ENCODE measurements at places on chromosomes 4 and X.

GRCh38 chrX:126900937-126901336 lies 81.4 kb downstream of the PRR32 start:
- DNase-seq = no peak

- no peak for DNase-seq
Observed at GRCh38 chr4:124449881-124450280, 262.7 kb downstream of the ANKRD50 start.

GRCh38 chrX:77658886-77659285 lies 127.1 kb downstream of the ATRX start:
- no peak for DNase-seq

GRCh38 chr4:156303708-156304107 lies 350.0 kb upstream of the CTSO start:
- DNase-seq = no peak

GRCh38 chrX:151722241-151722846 lies 6.5 kb downstream of the FATE1 start:
- peak; percentile 80 for DNase-seq

GRCh38 chrX:701673-702072 lies 71.1 kb downstream of the SHOX start:
- no peak for DNase-seq

DNA sequence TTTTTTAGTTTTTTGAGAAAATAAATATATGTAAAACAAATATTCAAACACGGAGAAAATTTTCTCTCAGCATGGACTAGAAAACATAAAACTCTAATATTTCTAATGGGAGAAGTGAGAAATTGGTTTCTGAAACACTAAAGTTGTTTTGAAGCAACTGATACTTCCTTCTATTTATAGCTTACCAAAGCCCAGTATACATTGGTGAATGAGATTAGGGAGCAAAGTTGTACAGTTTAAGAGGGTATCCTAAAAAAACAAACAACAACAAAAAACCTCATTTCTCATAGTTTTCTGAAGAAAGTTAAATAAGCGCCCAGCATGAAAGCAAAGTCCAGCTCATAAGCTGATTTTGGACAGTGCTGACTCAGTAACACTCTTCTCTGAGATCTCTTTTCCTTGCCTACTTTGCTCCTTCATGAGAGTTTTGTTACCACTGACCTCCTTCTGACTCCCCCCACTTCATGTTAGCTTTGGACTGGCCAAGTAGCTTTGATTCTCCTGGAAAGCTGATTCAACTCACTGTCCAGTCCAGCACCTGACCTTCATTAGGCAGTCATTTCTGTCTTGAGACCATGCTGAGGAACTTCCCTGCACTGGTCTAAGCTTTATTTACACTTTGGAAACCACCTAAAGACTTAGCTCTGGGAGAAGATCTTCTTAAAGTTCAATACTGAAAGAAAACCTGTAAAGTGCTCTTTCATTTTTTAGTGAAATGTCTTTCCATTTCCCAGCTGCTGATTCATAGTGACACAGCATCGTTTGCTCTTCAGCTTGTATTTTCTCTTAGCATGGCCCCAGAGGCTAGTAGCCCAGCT lies 21.8 kb upstream of the P2RY10 start:
- no peak for DNase-seq

GRCh38 chr4:110195561-110196205 lies 2.7 kb downstream of the ELOVL6 start:
- no peak for DNase-seq

DNA sequence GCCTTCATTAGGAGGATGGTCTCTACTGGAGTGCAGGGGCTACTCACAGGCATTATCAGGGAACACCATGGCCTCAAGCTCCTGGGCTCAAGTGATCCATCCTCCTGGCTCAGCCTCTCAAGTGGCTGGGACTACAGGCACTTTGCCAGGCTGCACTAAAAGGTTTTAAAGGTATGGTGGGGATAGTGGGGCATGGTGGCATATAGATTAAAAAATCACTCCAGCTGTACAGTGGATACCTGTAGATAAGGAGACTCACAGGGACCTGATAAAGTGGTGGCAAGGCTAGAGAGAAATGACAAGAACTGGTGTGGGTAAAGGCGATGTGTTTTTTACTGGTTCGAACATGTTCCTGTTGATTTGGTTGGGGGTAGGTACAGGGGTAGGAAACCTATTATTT lies 5.9 kb downstream of the ZAR1 start:
- no peak for DNase-seq

GRCh38 chr4:129240816-129241215 lies 144.9 kb downstream of the C4orf33 start:
- DNase-seq = no peak

DNA sequence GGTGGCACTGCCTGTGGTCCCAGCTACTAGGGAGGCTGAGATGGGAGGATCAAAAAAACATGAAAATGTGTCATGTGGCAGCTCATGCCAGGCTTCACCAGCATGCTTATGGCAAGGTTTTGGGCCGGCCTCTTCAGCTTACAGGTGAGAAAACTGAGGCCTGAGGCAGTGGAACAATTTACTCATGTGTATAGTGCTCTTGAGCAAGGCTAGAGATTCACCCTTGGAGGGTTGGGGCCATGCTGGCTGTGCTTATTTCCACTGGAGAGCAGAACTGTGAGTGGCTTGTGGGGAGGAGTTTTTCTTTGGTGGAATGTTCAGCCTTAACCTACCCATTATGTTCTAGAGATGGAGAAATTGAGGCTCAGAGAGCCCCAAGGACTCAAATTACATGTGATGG lies 31.8 kb downstream of the NSD2 start:
- DNase-seq = no peak

DNA sequence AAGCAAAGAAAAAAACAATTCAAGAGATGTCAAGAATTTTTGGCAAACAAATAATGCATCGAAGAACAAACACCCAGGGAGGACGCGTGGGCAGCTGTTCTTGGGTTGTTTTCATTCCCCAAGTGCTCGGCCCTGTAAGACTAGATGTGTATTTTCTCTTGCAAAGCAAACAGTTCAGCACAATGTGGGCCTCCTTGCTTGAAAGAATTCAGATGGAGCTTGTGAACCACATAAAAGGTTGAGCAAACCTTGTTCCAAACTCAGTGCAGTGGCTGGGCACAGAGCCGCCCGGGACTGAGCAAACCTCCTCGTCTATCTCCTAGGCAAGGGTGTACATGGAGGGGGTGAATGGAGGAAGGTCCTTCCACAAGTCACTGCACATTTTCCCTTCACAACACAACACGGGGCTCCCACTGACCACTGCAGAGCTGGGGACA lies 82.4 kb downstream of the HTRA3 start:
- no peak for DNase-seq

- no peak for DNase-seq
Observed at GRCh38 chr4:153143527-153144348, 60.5 kb upstream of the TRIM2 start.

DNA sequence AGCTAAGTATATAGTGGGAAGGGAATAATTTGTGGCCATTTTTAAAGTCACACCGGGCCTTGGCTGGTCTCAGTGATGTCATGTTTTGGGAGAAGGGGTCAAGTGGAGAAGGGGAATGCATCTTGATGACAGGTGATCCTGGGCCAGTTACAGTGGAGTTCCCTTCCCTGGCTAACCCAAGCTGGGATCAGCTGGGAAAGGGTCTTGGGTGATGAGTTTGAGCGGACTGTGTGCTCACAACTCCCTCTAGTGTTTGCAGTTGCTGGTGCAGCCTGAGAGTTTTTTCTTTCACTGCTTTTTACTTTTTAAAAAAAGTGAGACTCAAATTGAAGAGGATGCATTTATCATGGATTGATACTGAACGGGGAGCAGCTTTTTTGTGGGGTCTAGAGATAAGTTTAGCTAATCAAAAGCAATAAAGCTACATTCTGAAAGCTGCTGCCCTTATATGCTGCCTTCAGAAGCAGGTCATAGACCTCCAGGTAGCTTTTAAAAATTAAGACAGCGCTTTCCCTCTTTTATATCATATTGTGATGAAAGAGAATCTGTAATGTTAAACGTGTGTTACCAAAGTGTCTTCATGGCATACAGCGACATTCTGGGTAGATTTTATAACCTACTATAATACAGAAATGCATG lies 164.7 kb downstream of the DCLK2 start:
- peak; percentile 69 for DNase-seq

DNA sequence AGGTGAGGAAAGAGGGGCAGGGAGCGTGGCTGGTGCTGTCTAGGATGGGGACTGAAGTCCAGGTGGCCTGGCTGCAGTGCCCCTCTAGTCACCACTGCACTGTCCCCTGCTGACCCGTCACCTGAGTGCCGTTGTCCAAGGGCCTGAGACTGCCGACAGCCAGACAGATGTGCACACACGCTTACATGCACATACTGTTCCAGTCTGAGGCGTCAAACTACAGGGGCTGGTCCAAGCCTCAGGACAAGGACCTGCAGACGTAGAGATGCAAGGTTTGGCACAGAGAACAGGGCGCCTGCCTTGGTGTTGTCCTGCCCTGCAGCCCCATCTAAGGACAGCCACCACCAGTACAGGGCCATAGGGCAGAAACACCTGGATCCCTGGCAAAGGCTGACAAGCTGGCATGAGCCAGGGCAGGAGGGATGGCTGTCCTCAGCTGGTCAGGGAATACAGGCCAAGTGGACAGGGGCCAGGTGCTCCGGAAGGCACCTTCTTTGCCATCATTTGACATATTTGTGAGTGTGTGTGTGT lies 1.7 kb downstream of the SLC2A9 start:
- no peak for DNase-seq

DNA sequence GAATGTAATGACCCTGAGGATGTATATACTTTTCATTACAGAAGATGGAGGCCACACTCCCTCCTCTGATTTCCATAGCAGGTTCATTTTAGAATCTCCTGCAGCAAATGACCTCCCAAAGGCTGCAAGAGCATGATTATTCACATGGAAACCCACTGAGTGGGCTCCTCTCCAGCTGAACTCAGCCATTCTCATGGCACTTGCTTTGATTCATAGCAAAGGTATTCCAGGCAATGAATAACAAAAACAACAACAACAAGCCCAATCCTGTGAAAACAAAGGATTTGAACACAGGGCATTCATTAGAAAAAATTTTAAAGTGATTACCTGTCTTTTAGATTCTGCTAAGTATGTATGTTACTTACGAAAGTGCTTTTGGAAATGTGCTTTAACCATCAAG lies 894.0 kb upstream of the FRG1 start:
- peak; percentile 42 for DNase-seq

DNA sequence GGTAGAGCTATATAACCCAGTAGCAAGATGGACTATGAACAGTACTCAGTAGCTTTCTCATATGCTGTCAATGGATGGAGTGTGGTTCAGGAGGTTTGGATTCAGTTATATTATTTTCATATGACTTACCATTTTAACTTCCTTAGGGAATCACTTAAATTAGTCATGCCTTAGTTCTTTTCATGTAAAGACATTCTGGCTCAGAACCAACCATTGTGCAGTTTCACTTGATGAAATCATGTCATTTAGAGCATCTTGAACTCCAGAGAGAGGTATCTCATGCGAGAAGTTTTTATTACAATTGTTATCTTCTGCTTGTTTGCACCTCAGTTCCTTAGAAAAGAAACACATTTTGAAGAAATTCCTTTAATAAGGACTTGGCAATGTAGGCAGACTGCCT lies 55.8 kb downstream of the IL1RAPL2 start:
- DNase-seq = no peak

GRCh38 chr4:189294574-189294973 lies 646.1 kb upstream of the FRG1 start:
- no peak for DNase-seq

DNA sequence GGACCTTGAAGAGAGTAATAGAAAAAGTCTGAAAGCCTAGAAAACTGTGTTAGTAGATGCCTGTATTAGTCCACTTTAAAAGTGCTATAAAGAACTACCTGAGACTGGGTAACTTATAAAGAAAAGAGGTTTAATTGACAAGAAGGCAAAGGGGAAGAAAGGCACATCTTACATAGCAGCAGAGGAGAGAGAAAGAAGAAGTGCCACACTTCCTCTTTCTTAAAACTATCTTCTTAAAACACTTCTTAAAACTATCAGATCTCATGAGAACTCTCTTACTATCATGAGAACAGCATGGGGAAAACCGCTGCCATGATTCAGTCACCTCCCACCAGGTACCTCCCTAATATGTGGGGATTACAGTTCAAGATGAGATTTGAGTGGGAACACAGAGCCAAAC lies 18.8 kb upstream of the COL25A1 start:
- no peak for DNase-seq

- DNase-seq = no peak
Observed at GRCh38 chrX:11766487-11766886, 8.4 kb downstream of the MSL3 start.

Measured in H7 (cell line).